Mesothelial cell of epicardium (in vitro differentiated cells): ENCODE measurements at places on chromosomes 16 and 17. TPM values are rescaled to one million over a fixed set of nuclear protein-coding genes. Genes with fewer than 3 reads are reported as not detected.

Gene TEFM
- 16.3 to 18.2 TPM (median 16.4 TPM) in 3 replicates for total RNA-seq

Gene OR3A3
- not detected in 3 replicates for total RNA-seq

Gene CHD9NB
- total RNA-seq, result 0.29 to 0.44 TPM (median 0.43 TPM) in 3 replicates

Gene GGT6
- total RNA-seq, result 0.09 to 0.27 TPM (median 0.22 TPM) in 3 replicates

DNA sequence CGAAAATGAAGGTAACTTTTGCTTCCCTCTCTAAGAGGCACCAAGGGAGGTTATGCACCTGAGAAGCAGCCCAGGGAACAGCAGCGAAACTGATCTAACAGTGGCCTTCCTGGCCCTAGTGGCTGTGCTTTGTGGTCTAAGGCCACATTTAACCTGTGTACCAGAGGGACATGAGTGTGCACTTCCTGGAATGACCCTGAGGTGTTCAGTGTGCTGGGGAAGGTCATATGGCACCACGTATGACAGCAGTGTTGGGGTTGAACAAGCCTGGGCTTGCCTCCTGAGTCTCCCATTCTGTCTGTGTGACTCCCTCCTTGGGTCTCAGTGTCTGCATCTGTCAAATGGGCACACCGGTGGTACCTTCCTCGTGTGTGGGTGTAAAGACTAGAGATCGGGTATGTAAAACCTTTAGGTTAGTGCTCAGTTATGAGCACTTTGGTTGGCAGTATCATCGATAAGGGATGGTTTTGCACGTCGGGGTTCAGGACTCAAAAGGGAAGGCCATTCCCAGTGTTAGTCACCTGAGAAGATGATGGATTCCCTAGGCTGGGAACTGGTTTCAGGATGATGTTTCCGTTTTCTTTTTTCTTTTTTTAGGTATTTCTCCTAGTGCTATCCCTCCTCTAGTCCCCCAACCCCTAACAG lies 31.9 kb downstream of the PLCG2 start:
- no peaks in the 10 kb centered on the region for H3K36me3 ChIP-seq
- no peak overlapping the region for H3K27ac ChIP-seq
- H3K4me3 ChIP-seq, result no peak overlapping the region
- DNase-seq, result no peak

DNA sequence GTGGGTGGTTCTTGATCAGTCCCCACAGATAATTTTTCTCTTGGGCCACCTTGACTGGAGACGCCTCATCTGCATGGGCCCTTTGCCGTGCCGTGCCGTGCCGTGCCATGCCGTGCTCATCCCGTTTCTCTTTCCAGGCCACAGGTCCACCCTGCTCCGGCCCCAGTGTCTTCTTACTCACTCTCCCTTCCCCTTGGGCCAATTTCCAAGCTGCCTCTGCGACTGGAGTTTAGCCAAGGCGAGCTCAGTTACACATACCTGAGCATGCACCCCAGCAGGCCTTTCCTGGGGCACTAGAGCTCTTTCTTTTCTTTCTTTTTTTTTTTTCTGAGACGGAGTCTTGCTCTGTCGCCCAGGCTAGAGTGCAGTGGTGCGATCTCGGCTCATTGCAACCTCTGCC lies 40.5 kb upstream of the MGAT5B start:
- no peaks in the 10 kb centered on the region for H3K36me3 ChIP-seq
- H3K27ac ChIP-seq, result no peak overlapping the region
- no peak for DNase-seq
- H3K4me3 ChIP-seq, result no peak overlapping the region
- H3K27me3 ChIP-seq, result peaks cover 15% of the 10 kb centered on the region

DNA sequence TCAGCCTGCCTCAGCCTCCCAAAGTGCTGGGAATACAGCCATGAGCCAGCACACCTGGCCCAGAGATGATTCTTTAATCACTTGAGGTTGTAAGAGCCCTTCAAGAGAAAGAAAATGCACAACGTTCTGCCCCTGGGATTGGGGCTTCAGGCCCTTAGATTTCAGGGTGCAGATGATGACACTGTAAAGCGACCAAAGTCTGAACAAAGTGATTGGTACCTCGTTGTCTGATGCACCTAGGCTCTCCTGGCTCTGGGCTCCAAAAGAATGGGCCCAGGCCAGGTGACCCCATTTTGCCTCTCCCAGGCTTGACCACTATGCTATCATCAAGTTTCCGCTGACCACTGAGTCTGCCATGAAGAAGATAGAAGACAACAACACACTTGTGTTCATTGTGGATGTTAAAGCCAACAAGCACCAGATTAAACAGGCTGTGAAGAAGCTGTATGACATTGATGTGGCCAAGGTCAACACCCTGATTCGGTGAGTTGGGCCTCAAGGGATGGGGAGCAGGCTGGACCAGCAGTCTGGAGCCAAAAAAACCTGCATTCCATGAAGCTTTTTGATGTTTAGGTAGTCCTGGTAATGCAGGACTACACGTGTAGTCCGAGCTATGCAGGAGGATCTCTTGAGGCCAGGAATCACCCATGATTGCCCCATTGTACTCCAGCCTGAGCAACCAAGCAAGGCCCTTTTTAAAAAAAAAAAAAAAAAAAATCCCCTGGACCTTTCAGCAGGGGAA lies 2.8 kb downstream of the RPL23A start:
- H3K27me3 ChIP-seq, result no peaks in the 10 kb centered on the region
- peaks cover 13% of the 10 kb centered on the region for H3K36me3 ChIP-seq
- peak overlapping the region; percentile 99 for H3K4me3 ChIP-seq
- H3K4me1 ChIP-seq, result peaks cover 68% of the 10 kb centered on the region
- H3K27ac ChIP-seq, result peak overlapping the region; percentile 34
